ENCODE measurements at places on chromosomes 1 and 21.

GRCh38 chr1:205071028-205071409 lies 13.2 kb downstream of the TMEM81 start:
- DNase-seq = no peak

DNA sequence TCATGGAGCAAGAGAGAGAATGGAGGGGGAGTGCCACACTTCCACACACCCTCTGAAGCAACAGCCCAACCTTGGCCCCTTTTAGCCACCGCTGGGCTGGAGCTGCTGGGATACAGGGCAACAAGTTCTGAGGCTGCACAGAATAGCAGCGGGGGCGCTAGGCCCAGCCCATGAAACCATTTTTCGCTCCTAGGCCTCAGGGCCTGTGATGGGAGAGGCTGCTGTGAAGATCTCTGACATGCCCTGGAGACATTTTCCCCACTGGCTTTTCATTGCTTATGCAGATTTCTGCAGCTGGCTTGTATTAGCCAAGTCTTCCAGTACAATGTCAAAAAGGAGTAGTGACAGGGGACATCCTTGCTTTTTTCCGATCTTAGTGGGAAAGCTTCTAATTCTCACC lies 202.3 kb upstream of the B3GALT2 start:
- no peak for DNase-seq

DNA sequence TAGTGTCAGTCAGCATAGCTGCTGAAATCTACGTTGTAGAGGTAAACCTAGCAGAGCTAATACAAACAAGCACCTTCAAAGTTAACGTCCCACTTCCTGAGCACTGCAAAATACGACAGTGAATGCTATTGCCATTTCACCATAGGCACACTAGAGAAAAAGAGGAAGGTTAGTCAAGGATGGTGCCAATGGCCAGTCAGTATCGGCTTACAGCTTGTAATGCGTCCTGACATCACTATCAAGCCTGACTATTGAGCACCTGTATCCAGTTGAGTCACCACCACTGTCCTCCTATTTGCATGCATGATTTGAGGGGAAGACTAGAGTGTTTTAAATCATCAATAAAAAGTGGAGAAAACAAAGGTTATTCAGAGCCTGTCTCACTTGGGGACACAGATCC lies 34.4 kb downstream of the NUCKS1 start:
- no peak for DNase-seq

GRCh38 chr1:24939675-24940193 lies 9.7 kb upstream of the RUNX3 start:
- no peak for DNase-seq

DNA sequence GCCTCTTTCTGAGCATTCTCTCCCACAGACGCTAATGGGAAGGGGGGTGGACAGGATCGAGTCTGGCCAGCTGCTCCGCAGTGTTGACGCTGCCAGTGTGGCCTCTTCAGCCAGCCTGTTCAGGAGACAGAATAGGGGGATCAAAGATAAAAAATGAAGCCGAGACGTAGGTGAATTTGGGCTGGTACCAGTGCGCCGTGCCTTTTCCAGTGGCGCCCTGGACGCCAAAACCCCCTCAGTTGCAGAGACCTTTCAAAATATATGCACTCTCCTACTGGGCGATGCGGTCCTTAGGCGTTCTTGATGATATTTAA lies 1.1 kb downstream of the TTC3 start:
- DNase-seq = no peak

DNA sequence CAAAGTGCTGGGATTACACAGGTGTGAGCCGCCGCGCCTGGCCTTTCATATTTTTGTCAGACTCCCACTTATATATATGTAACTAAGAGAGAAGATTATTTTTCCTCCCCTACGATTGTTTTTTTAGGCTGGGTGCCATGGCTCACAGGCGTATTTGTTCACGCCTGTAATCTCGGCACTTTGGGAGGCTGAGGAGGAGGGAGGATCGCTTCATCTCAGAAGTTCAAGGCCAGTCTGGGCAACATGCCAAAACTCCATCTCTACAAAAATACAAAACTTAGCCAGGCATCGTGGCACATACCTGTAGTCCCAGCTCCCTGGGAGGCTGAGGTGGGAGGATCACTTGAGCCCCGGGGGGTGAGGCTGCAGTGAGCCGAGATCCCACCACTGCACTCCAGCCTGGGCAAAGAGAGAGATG lies 23.9 kb upstream of the ITLN2 start:
- no peak for DNase-seq

DNA sequence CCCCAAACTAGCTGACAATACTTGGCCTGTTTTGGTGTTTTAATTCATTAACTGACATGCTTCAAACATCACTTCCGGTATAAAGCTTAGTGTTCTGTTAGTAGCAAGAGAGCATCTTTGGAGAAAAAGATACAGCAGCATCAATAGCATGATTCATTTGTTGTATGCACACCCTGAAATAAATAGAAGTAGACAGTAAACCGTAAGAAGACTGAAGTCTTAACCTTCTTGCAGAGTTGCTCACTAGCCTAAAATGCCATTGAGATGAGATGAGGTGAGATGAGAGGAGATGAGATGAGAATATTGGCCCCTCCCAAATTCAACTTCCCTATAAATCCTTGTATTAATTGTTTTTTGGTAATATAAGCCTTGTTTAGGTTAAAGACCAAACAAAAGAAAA lies 108.8 kb downstream of the TNFSF18 start:
- DNase-seq = no peak

- no peak for DNase-seq
Measured at GRCh38 chr1:29800522-29800956, 564.2 kb downstream of the PTPRU start.

DNA sequence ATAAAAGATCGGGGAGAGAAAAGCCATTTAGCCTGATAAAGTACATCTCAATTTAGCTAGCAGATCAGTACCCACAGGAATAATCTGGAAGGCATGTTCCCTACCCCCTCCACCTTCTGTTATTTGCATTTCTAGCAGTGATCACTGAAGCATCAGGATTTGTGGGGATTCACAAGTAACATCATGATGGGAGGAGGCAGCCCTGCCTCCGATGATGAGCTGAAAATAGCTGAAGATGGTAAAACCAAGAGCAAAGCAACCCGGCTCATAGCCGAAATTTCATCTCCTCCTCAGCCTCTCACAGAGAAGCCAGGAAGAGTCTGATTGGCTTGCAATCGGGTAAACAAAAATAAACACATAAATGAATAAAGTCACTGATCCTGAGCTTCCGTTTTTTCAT lies 2.4 kb downstream of the CCSAP start:
- DNase-seq = no peak

DNA sequence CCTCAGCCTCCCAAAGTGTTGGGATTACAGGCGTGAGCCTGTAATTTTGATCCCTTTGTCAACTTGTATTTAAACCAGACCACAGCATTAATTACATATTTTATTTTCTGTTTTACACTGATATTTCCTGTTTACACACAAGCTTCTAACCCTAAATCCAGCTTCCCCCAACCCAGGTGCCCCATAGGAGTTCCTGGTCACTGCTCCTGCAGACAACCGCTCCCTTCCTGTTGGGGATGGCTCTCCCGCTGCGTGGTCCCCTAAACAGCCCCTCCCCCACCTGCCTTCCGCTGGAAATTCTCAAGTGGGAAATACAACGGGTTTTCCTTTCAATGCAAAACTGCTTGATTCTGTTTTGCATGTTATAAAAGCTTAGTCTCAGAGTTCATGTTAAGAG lies 3.7 kb downstream of the CSTB start:
- no peak for DNase-seq

Measured in ecto neural progenitor cell (in vitro differentiated cells).